ENCODE measurements at places on chromosomes 6 and 20. TPM values are rescaled to one million over a fixed set of nuclear protein-coding genes. Genes with fewer than 3 reads are reported as not detected.

Gene TRIM40
- not detected for total RNA-seq

- DNase-seq = no peak
These were observed 226.2 kb downstream of the ERMARD start for GRCh38 chr6:169977434-169978265.

Gene HLA-DQA1
- total RNA-seq = not detected

GRCh38 chr6:12241493-12242175, 48.5 kb upstream of the EDN1 start:
- no peak for DNase-seq

Gene ARFGEF3
- total RNA-seq = under 0.01 TPM

Gene UBE2C
- total RNA-seq = 13.5 TPM

- no peak for DNase-seq
These were observed 67.4 kb upstream of the TOP1 start for GRCh38 chr20:40961176-40961575.

Data from fibroblast of villous mesenchyme (primary cell).